ENCODE measurements at places on chromosomes 11 and 22. TPM values are rescaled to one million over a fixed set of nuclear protein-coding genes. Genes with fewer than 3 reads are reported as not detected.

DNA sequence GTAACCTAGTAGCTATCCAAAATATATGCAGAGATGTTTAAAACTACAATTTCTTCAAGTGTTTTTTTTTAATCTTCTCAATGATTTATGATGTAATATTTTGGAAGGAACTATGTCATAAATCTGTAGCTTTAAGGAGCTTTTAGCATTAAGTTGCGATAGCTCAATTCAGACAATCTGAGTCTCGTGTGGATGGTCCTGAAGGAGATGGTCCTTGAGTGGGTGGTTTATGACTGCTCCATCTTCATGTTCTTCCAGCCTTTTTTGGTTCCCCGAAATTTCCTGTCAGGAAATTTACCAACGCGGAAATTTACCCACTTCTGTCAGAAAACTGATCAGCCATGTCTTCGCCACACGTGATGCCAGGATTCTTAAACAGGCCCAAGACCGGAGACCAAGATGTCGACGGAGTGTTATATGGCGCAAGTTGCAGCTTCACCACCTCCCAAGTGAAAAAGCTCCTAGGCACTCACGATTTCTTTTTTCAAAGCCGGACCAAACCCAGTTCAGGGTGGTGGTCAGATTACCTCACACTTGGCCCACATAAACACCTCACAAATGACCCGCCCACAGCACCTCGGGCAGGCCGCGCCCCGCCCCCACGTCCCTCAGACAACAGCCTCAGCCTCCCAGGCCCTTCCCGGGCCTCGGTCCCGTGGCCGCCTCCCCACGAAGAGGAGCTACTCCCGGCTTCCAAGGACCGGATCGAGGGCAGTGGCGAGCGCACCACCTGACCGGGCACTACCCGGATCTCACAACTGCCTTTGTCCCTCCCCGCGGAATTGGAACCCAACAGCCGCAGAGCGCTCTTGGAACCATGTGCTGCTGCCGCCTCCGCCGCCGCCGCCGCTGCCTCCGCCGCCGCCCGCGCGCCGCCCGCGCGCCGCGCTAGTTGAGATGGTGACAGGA lies at the start of gene MORC2:
Gene MORC2 (minus strand): TSS at position 760 of the 909 bp plus-strand sequence. CDS start 885 bp downstream, outside the sequence.
- DNase-seq, result peak; percentile 87

DNA sequence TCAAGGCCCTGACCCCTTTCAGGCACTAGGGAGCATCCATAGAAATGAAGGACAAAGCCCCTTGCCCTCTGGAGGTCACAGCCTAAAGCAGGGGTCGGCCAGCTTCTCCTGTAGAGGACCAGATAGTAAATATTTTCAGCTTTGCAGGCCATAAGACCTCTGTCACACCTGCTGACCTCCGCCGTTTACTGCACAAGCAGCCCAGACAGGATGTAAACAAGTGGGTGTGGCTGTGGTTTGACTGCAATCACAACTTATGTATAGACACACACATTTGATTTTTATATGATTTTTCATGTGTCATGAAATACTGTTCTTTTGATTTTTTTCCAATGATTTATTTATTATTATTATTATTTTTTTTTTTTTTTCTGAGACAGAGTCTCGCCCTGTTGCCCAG lies 34.3 kb downstream of the KIAA1671 start:
- no peak for DNase-seq

DNA sequence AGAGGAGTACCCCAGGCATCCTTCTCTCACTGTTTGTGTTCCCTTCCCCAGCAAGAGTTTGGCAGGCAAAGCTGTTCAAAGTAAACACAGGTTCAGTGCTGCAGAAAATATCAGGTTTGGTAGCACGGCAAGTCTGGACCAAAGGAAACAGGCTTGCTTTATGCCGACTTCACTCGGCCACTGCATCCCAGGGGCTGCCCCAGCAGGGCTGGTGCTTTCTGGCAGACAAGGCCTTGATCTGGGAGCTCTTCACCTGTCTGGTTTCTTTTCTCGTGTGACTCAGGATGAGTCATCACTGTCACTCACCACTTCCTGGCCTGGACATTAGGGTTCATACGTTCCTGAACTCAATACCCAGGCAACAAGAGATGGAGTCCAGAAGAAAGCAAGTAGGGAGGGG lies 52.6 kb upstream of the NAV2 start:
- no peak for DNase-seq

GRCh38 chr11:82462608-82463242 lies 270.9 kb downstream of the FAM181B start:
- DNase-seq, result no peak

Gene LGR4
- 32.7 TPM for total RNA-seq

Gene TEX54
- total RNA-seq, result not detected

GRCh38 chr11:11580841-11581411 lies 40.9 kb downstream of the GALNT18 start:
- DNase-seq, result no peak

Gene SLC22A12
- total RNA-seq, result not detected

- DNase-seq, result peak; percentile 60
Observed at GRCh38 chr11:15826826-15827225, 529.5 kb downstream of the SOX6 start.

DNA sequence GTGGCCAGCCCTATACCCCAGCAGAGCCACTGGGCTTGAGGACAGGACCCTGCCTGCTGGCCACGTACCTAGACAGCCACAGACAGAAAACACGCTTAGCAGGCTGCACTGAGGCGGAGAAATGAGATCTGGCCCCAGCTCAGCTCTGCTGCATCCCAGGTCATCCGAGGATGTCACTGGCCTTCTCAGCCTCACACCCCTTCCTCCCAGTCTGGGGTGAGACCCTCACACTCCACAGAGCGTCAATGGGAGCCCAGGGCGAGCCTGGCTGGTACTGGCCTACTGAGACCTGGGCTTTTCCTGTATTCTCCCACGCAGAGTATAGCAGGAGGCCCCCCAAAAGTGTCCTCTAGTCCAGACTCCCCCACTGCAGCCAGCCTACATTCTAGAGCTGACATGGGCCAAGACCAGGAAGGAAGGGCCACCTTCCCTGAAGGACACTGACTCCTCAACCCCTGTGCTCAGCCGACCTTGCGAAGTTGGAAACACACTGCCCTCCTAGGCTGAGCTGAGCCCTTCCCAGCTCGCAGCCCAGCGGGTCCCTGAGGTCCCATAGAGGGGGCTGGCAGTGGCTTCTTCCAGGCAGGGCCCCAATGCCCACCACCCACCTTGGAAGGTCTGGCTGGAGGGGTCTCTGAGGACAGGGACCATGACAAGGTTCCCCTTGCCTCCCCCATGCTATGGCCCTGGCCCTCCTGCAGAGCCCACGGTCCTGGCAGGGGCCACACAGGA lies 65.9 kb upstream of the LINC01488 start:
- DNase-seq, result no peak

GRCh38 chr11:48044577-48044976 lies 64.2 kb downstream of the PTPRJ start:
- no peak for DNase-seq

Gene SESN3
- total RNA-seq, result 6.0 TPM

Gene CECR2
- 6.4 TPM for total RNA-seq

Gene UVRAG
- total RNA-seq, result 15.1 TPM

- no peak for DNase-seq
Observed at GRCh38 chr11:8083871-8084281, 2.9 kb downstream of the TUB start.

DNA sequence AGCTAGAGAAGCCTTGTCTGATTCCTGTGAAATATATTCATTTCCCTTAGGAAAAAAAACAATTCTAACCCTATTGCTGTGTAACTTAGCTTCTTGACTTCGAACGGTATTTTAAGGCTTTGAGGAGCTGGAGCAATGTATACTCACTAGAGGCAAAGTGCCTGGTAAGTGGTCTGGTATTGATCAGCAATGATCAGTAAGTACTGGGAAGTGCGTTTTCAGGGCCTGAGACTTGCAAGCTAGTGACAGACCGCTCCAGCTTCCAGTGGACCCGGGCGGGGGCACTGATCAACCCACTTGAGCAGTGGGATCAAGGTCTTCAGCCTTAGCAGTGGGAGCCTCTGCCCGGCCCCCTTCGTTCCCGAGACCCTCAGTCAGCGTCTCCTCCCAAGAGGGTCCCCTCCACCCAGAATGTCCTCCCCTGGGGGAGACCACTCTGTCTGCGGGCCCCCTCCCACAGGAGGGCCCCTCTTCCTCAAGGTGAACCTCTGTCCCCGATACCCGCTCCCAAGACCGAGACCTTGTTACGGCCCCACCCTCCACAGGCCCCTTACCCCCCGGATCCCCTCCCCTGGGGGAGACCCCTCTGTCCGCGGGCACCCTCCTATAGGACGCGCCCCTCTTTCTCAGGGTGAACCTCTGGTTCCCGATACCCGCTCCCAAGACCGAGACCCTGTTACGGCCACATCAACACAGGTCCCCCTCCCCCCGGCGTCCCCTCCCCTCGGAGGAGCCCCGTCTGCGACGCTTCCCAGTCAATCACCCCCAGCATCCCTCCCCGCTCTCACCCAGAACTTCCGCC lies 452 bp upstream of the ATXN10 start:
- DNase-seq, result no peak

DNA sequence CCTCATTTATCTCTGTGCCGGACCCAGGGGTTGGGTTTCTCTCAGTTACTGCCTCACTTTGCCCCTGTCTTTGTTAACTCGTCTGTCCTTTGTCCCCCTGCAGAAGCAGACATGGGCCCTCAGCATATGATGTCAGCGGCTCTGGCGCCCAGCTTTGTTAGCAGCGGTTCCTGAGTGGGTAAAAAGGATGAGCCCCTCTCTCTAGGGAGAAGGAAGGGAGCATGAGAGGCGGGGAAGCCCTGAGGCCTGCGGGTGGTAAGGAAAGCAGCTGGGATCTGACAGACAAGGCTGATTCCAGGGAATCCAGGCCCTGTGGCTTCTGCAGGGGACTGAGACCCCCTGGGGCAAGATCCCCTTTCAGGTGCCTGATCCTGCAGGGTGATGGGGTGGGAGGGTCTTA lies 51.7 kb downstream of the MCM5 start:
- no peak for DNase-seq

GRCh38 chr22:35218079-35218478 lies 39.2 kb upstream of the HMGXB4 start:
- DNase-seq, result no peak

Gene MUC5AC
- not detected for total RNA-seq

GRCh38 chr11:36193721-36194120 lies 95.5 kb downstream of the COMMD9 start:
- DNase-seq, result no peak

Gene DDI1
- not detected for total RNA-seq

DNA sequence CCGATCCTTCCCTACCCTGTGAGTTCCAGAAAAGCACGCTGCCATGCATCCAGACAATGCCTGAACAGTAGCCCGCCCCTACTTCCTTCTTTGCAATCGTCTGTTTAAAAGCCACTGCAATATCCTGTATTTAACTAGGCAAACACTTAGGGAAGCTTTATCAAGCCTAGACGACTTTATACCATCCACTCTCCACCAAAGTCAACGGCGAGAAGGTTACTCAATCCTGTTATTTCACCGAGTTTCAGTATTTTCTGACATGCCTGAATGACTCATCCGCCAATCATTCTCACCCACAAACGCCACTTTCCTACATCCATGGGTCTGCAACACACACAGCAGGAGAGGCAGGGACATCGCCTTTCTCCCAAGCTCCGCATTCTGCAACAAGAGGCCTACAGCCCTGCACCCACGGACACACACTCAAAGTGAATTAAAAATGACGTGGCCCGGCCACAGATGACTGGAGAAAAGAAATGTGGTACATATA lies 9.3 kb downstream of the CELSR1 start:
- no peak for DNase-seq

DNA sequence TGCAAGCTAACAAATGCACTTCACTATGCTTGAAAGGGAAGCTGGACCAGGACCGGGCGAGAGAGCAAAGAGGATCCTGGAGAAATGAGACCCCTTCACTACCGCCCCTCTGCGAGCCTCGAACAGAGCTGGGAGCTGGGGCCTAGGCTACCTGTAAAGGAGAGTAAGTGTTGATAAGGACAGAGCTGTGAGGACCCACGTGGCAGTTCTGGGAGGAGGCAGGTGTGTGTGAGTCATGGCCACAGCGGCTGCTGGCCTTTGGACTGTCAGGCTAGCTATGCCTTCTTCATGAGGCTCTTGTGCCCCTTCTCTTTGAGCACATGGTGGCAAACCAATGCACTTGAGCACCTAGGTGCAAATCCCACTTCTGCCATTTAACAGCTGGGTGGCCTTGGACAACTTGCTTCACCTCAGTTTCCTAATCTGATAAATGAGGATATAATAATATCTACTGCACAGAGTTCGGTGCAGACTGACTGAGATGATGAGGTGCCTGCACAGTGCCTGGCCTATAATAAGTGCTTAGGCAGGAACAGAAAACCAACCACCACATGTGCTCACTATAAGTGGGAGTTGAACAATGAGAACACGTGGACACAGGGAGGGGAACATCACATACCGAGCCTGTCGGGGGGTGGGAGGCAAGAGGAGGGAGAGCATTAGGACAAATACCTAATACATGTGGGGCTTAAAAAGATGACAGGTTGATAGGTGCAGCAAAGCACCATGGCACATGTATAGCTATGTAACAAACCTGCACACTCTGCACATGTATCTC lies 35.3 kb upstream of the KCNJ11 start:
- DNase-seq, result no peak

DNA sequence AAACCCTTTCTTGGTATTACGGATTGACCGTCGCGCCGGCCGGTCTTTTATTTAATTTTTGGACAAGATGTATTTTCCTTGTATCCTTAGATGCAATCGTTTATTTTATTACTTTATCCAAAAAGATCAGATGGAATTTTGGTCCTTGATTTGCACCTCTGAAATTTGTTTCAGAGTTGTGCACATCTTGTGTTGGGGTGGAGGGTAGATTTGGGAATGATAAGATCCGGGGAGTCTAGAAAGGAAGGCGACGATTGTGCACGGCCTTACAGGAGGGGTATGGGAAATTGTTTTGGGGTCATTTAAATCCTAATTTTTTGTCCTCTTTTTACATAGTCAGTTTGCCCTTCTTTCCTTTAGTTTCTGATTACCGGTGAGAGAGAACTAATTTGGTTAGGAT lies 1.4 kb downstream of the KDM2A start:
- DNase-seq, result no peak

GRCh38 chr22:46129390-46130041 lies 20.8 kb upstream of the PPARA start:
- DNase-seq, result peak; percentile 89

GRCh38 chr11:1682225-1682905 lies 14.6 kb upstream of the KRTAP5-6 start:
- DNase-seq, result no peak

- DNase-seq, result no peak
Observed at GRCh38 chr11:11387207-11387606, 34.2 kb upstream of the CSNK2A3 start.

- no peak for DNase-seq
Observed at GRCh38 chr11:27718863-27719545, 18.7 kb upstream of the BDNF start.

DNA sequence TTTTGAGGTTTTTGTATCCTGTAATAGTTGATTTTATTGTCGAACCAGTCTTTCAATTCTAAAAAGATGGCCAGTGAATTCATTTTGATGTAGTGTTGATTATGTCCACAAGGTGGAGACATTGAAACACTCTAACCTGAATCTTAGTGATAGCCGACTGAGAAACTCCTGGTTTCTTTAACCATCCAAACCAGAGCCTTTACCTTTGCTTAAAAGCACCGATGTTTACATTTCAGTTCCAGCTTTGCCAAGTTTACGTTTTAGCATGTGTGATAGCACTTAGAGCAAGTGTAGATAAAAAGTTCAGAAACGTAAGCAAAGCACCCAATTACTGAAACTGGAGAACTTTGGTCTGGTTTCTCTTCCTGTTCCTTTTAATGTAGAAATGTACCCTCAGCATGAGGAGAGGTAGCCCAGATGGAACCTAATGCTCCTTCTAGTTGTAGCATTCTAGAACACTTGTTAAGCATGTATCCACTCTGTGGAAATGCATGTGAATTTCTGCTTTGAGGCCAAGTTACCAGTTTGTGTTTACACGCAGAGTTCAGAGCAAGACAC lies 208.6 kb downstream of the DBX1 start:
- no peak for DNase-seq

- no peak for DNase-seq
Observed at GRCh38 chr22:26804911-26805539, 147.6 kb downstream of the MIAT start.
